ENCODE measurements at places on chromosomes 7 and 10.

- DNase-seq, result no peak
Observed at GRCh38 chr7:81064426-81064825, 145.6 kb upstream of the SEMA3C start.

DNA sequence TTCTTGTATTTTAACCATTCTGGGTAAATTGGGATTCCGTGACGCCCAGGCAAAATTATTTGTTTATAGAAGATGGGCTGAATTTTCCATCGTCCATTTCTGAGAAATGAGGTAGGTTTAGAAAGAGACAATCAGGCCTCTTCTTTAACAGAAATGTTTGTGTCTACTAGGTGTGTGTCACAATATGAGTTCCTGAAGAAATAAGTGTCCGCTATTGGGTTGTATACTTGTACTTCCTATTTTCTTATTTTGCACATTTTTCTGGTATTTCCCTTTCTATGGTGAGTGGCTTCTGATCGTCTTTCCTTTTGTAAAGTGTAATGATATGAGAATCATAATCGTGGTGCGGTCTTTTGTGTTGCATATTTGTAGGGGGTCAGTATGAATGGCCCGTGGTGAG is 83.9 kb downstream of the TCF7L2 start:
- no peak for DNase-seq

GRCh38 chr7:34430456-34430855 is 227.6 kb upstream of the NPSR1 start:
- DNase-seq, result no peak

GRCh38 chr10:23834091-23834490 is 374.8 kb upstream of the KIAA1217 start:
- DNase-seq, result no peak

GRCh38 chr10:88721392-88721791 is 15.3 kb downstream of the LIPK start:
- no peak for DNase-seq

DNA sequence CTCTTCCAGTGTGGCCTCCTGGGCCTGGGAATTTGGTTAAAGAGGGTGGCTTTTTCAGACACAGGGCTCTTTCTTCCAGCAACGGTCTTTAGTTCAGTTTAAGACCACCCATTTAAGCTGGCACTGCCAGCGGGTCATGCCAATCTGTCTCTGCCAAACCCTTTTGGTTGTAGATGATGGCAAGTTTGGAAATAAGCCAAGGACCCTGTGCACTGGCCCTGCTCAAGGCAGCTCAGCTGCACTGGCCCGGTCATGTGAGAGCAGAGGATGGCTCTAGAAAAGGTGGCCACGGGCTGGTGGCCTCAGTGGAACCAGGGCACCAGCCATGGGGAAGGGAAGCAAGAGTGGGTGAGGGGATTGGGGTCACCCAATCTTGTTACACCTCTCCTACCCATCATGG is 294.1 kb downstream of the GLRX3 start:
- no peak for DNase-seq

DNA sequence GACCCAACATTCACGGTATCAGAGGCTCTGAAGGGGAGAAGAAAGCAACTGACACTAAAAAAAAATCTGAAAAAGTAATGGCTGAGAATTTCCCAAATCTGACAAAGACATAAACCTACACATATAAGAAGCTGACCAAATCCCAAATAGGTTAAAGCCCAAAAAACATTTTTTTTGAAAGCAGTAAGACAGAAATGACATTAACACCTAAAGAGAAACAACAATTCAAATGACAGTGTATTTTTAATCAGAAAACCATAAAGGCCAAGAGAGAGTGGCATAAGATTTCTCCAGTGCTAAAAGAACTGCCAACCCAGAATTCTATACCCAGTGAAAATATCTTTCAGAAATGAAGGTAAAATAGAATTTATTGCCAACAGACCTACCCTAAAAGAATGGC is 35.5 kb downstream of the RUFY2 start:
- DNase-seq, result no peak

DNA sequence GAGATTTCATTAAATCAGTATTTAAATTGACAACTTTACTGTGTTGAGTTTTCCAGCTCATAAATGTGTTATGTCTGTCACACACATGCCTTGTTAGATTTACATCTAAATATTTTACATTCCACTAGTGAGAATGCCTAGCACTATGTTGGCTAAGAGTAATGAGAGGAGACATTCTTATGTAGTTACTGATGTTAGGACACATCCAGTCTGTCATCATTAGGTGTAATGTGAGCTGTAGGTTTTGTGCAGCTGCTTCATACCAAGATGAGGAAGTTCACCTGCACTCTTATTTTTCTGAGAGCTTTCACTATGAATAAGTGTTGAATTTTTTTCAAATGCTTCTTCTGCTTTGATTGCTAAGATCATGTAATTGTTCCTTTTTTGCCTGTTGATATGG is 218.0 kb upstream of the IGFBP3 start:
- DNase-seq, result no peak

DNA sequence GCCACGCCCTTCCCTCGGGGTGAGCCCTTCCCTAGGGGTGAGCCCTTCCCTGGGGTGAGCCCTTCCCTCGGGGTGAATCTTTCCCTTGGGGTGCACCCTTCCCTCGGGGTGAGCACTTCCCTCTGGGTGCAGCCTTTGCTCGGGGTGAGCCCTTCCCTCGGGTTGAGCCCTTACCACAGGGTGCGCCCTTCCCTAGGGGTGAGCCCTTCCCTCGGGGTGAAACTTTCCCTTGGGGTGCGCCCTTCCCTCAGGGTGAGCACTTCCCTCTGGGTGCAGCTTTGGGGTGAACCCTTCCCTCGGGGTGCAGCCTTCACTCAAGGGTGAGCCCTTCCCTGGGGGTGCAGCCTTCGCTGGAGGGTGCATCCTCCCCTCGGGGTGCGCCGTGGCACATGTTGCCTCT is 34.6 kb upstream of the INSIG1 start:
- no peak for DNase-seq

GRCh38 chr10:36779238-36779846 is 346.1 kb upstream of the ANKRD30A start:
- no peak for DNase-seq

DNA sequence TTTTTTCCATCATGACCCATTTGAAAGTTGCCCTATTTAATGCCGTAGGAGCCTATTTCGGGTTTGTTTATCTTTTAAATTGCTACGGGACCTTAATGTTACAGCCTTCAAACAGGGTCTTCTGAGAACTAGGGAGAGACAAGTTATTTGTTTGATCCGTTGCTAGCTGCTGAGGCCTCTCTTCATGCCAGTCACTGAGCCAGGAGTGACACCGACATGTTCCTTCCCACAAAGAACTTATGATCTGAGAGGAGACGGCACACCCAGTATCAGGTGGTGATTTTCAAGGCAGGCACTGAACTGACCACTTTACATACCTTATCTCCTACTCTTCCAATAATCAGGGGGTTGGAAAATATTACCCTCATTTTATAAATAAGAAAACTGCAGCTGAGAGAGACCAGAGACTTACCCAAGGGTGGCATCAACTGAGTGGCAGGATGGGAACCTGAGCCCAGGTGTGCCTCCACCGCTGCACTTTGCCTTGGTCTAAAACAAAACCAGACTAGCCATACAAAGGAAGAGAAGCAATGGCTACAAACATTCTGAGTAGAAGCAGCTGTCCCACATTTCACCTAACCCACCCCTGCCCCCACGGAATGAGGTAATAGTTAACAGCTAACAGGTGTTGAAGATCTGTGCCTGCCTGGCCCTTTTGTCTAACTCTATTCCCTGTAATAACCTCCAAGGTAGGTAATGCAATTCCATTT is 40.5 kb downstream of the PPP1R3C start:
- DNase-seq, result no peak

DNA sequence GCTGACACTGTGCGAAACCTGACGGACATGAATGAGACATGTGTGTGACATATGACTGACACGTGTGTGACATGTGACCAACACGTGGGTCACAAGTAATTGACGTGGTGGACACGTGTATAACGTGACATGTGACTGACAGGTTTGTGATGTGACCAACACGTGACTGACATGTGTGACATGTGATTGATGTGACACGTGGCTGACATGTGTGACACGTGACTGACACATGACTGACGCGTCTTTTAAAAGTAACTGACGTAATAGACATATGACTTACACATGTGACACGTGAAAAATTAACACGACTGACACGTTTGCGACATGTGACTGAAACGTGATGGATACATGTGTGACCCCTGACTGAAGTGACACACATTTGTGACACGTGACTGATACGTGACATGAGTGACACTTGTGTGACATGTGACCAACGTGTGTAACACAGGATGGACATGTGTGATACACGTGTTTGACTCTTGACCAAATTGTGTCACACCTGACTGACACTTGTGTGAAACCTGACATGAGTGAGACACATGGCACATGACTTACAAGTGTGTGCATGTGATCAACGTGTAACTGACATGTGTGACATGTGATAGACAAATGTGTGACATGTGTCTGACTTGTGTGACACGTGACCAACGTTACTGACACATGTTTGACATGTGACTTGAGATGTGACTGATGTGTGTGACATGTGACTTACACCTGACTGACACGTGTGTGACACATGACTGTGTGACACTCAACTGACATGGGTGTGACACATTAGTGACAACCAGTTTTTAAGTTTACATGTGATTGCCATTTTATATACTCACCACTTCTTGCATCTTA is 56.9 kb downstream of the ZNF92 start:
- no peak for DNase-seq

- DNase-seq, result no peak
Observed at GRCh38 chr7:120658516-120658915, 199.4 kb downstream of the TSPAN12 start.

GRCh38 chr10:78513330-78513729 is 479.7 kb downstream of the RPS24 start:
- DNase-seq, result no peak

DNA sequence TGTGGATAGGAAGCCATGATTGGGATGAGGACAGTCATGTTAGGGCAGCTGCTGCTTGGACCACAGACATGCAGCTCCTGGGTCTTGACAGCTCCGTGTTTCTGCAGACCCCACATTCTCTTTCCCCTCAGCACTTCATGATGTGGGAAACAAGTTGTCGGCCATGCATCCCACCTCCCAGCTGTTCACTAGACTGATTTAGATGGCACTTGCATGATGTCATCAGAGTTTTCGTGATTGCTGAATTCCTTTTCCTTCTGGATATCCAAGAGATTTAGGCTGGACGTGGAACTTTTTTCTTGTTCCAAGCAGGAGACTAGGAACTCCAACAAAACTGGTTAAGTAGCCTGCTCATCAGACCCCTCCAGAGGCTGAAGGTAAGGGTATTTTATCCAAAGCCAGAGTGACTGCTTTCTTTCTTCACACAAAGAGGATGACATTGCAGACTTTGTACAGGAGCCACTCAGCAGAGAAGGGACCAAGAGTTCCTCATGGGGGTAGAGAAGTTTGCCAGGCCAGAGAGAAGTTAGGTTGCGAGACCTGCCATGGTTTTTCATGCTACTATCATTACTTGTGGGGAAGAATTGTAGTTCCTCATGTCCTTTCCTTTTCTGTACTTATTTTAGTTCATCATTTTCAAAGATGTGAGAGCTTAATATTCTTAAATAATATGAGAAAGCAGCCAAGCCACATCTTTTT is 117.7 kb upstream of the GJD4 start:
- no peak for DNase-seq

- DNase-seq, result no peak
Observed at GRCh38 chr10:76885816-76886215, 751.8 kb downstream of the KCNMA1 start.

DNA sequence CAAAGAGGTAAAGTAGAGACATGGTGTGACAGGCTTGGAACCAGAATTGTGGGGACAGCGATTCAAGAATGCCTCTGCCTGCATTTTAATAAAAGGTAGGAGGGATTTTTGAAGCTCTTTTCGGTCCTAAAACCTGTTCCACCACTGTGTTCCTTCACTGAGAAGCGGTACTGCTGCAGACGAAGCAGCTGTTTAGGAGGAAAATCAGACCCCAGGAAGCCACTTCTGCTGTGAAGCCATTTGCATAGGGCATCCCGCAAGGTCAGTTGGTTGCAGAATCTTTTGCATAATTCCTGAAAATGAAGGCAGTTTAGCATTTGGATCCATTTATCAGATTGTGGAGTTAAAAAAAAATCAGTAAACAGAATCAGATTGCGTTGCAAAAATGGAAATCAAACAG is 183.3 kb upstream of the PRKCQ start:
- DNase-seq, result no peak

GRCh38 chr7:44590910-44591309 is 8.9 kb upstream of the TMED4 start:
- DNase-seq, result no peak

GRCh38 chr7:68183176-68183575 is 1186.5 kb downstream of the TYW1 start:
- DNase-seq, result no peak

GRCh38 chr10:108812296-108812695 is 1111.0 kb downstream of the XPNPEP1 start:
- no peak for DNase-seq

DNA sequence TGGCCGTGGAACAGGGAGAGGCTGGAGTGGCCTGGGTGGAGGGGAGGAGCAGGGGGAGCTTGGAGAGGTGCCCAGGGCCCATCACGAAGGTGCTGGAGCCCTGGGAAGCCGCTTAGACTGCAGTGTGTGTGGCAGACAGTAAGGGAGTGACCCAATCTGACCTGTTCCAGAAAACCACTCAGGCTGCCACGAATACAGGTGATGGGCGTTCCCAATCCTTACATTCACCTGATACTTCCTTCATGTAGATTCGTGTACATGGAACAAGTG is 161.7 kb downstream of the SVIL start:
- no peak for DNase-seq

- no peak for DNase-seq
Observed at GRCh38 chr10:55476129-55476528, 675.1 kb upstream of the PCDH15 start.

DNA sequence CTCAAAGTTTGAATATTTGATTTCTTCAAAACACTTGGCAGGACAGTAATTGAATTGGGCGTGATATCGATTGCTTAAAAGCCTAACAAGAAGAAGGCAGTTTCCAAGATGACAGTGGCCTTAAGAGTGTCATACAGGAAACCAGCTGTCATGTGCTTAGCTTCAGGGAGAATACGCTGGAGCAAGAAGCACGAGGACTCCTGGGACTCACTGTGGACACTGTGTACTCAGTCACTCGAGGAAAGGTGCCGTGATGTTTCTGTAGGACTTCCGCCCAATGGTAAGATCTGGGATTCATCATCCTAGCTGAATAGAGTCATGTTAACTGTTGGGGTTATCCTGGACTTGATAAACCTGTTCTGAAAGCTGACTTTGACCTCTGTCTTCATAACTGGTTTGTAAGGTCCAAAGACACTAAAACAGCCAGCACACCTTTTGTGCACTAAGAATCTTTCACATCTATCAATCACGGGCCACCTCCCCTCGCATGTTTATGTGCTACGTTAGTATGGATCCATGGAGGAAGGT is 113.5 kb downstream of the CELF2 start:
- DNase-seq, result no peak

GRCh38 chr7:142459551-142459963 is 201.7 kb upstream of the PRSS58 start:
- no peak for DNase-seq

- DNase-seq, result no peak
Observed at GRCh38 chr10:12656518-12657142, 307.3 kb downstream of the CAMK1D start.

GRCh38 chr10:121841862-121842261 is 86.0 kb downstream of the ATE1 start:
- no peak for DNase-seq

GRCh38 chr7:95246831-95247370 is 77.4 kb downstream of the PON1 start:
- no peak for DNase-seq
